ENCODE measurements at places on chromosomes 5 and 9.

GRCh38 chr9:14004110-14004509 lies 309.8 kb downstream of the NFIB start:
- DNase-seq = no peak

GRCh38 chr5:127517110-127517479 lies 345 bp upstream of the PRRC1 start:
- no peak for DNase-seq

DNA sequence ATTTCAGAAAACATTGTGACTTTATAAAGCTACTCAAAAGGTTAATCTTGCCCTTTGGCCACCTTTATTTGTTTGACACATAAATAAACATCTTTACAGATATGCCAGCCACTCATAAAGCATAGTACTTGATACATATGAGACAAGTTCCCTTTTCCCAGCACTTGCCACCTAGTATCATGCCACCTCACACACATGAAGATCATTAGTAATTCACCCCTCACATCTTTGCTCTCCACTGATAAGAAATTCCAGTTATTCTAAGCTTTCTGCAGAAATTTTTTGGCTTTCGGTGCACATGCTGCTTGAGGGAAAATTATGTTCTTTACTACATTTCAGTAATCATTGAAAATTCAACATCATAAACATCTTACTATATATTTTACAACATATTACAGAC lies 59.1 kb downstream of the DEPDC1B start:
- no peak for DNase-seq

GRCh38 chr5:119332208-119332607 lies 23.6 kb upstream of the TNFAIP8 start:
- no peak for DNase-seq

- no peak for DNase-seq
Measured at GRCh38 chr9:95000821-95001220, 274.3 kb downstream of the AOPEP start.

DNA sequence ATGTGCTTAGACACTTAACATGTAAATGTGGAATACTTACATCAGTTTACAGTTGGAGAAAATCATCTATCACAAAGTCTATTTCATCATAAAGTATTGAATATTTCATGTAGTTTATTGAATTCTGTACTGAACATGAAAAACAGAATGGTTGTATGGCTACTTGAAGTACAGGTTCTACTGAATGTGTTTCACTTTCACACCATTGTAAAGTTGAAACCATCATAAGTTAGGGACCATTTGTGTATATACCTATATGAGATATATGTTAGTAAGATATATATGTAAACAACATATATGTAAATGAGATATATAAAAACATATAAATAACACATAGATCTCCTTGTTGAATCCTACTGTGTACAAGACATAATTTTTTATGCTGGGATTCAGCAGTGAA lies 63.0 kb upstream of the TAF11L2 start:
- no peak for DNase-seq

Measured in fibroblast of skin of right biceps (primary cell).